ENCODE measurements at places on chromosomes 2 and 18. TPM values are rescaled to one million over a fixed set of nuclear protein-coding genes. Genes with fewer than 3 reads are reported as not detected.

Gene POLE4
- 18.1 TPM for total RNA-seq

Gene ESPNL
- 3.5 TPM for total RNA-seq

Gene SERPINB4
- not detected for total RNA-seq

Gene MLPH
- total RNA-seq, result 11.7 TPM

Gene TRIM54
- total RNA-seq, result 2.6 TPM

Gene HJURP
- 8.9 TPM for total RNA-seq

Gene DYNAP
- not detected for total RNA-seq

Measured in urinary bladder (tissue), 4 donors.